ENCODE measurements at places on chromosomes 7 and 10.

DNA sequence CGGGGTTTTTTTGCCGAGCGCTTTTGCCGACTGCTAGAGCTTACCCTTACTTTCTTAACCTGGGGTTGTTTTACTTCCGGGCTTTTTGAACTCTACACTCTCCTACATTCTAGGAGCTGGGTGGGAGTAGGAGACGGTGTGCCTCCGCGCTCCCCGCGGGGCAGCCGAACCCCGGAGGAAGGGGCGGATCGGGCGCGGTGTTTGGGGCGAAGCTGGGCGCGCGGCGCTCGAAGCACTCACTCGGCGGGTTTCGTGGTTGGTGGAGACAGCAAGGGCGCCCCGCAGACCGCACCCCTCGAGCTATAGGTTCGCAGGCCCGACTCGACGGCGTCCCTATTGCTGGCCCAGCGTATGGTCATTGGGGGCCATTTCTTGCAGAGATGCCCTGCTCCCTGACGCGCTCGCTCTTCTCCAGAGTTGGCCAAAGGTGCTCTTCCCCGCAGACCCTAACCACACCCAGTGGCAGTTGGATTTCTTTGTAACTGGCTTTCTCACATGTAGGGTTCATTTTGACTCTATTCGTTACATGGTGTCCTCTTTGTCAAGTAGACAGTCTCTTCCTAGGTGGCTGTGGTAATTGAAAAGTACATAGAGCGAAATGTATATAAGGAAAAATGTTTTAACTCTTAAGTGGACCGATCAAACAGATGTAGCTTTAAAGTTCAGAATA is 364 bp downstream of the ZNF518A start:
- DNase-seq: no peak

DNA sequence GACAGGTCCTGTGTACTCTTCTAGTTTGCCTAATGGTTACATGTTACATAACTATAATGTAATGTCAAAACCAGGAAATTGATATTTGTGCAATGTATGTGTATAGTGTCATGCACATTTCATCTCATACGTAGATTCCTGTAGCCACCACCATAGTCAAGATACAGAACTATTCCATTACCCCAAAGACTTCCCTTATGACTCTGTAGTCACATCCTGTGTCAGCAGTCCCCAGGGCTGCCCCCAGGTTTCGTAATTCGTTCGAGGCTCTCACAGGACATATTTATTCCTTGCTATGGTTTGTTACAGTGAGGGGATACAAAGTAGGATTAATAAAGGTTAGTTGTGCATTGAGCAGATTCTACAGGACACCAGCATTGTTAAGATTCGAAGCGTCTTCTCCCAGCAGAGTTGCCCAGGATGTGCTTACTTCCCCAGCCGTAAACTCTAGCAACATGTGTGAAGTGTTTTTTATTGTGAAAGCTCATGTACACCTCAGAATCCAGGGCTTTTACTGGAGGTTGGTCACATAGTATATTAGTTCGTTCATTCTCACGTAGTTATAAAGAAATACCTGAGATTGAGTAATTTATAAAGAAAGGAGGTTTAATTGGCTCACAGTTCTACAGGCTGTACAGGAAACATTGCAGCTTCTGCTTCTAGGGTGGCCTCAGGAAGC is 18.6 kb downstream of the RABGEF1 start:
- DNase-seq: no peak

DNA sequence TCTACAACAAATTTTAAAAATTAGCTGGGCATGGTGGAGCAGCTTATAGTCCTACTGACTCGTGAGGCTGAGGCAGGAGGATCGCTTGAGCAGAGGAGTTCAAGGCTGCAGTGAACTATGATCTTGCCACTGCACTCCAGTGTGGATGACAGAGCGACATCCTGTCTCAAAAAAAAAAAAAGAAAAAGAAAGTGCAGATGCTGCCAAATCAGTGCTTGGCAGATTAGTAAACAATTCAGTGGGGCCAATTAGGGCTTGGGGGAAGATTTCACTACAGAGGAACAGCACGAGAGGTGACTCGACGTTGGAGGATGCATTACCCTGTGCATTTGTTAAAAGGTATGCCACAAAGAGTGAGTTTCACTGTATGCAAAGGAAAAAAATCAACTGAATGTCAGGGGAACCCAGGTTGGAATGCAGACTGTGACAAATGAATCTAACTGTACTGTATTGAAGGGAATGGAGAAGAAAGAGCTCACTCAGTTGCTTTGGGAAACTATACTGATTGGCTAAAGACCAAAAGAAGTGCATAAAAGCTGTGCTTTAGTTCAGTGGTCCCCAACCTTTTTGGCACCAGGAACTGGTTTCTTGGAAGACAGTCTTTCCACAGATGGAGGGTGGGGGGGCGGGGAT is 31.6 kb downstream of the GARIN1A start:
- no peak for DNase-seq

GRCh38 chr10:7701158-7701742 is 1.9 kb upstream of the ITIH2 start:
- DNase-seq: no peak

DNA sequence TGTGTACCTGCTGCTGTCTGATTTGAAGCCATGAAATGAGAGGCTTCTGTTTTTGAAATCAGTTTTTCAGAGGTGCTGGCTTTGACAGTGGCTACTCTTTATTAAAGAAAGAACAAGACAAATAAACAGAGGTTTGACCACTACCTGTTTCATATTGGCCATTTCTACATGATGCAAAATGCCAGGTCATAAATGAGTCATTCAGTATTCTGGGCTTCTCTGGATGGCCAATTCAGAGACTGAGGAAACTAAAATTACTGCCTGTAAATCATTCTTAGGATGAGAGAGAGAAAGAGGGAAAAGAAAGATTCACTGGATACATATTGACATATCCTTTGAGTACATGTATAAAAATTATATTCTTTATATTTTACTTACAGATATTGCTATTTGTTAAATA is 303.3 kb upstream of the ETV1 start:
- DNase-seq: no peak

DNA sequence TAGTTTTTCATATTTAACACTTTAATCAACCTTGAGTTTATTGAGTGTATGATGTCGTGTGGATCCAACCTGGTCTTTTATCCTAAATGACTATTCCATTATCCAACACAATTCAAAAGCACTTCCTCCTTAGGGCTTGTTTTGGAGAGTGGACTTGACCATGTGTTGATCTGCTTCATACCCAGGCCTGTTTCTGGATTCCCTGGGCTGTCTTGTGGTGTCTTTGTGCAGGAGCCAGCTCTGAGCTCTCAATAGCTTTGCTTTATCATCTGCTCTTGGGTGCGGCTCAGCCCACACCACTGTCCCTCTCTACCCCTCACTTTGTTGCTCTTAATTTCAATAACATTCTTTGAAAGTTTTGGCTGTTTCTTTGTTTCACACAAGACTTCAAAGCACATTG is 70.9 kb upstream of the CHST15 start:
- DNase-seq: no peak

GRCh38 chr10:122992031-122992585 is 11.9 kb downstream of the PSTK start:
- no peak for DNase-seq

- no peak for DNase-seq
Observed at GRCh38 chr7:29996321-29996720, 6.7 kb upstream of the SCRN1 start.
